ENCODE measurements at places on chromosomes 6 and 20.
A peak's percentile ranks its signal among the peaks of the same experiment; 100 is the strongest.

GRCh38 chr6:50116797-50117542, 67.2 kb upstream of the DEFB112 start:
- no peak for DNase-seq

DNA sequence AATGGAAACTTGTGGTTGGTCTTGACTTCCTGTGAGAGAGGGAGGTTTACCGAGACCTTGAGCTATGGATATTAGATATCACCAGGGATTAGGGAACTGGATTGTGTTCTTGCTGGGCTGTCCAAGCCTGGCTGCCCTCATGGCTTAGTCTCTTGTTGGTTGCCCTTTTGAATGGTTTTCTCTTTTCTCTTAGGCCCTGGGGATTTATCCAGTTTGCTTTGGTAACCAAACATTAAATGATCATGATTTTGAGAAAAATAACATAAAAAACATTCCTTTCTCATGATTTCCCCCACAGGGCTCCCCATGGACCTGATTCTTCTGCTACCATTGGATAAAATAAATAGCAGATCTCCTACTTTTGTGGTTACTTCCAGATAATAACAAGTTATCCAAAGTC, 306.4 kb upstream of the RNF217 start:
- DNase-seq = no peak

GRCh38 chr6:121932076-121932991, 467.1 kb upstream of the HSF2 start:
- DNase-seq = peak; percentile 4

- no peak for DNase-seq
These were observed 117.6 kb downstream of the SULF2 start for GRCh38 chr20:47667531-47668312.

DNA sequence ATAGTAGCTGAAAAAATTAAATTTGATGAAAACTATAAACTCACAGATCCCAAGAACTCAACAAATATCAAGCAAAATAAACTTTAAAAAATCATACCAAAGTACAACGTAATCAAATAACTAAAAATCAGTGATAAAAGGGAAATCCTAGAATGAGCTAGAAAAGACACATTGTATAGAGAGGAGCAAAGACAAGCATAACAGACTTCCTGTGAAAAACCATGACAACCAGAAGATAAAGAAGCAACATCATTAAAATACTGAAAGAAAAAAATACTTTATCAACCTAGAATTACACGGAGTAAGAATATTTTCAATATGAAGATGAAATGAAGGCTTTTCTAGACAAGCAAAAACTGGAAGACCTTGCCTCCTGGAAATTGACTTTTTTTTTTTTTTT, 9.8 kb downstream of the MUC22 start:
- DNase-seq = no peak

GRCh38 chr6:142378138-142378875, 76.5 kb downstream of the ADGRG6 start:
- DNase-seq = no peak

GRCh38 chr20:64191002-64191401, 26.8 kb downstream of the MYT1 start:
- DNase-seq = no peak

- DNase-seq = no peak
These were observed 3.3 kb downstream of the PI16 start for GRCh38 chr6:36957773-36958271.

DNA sequence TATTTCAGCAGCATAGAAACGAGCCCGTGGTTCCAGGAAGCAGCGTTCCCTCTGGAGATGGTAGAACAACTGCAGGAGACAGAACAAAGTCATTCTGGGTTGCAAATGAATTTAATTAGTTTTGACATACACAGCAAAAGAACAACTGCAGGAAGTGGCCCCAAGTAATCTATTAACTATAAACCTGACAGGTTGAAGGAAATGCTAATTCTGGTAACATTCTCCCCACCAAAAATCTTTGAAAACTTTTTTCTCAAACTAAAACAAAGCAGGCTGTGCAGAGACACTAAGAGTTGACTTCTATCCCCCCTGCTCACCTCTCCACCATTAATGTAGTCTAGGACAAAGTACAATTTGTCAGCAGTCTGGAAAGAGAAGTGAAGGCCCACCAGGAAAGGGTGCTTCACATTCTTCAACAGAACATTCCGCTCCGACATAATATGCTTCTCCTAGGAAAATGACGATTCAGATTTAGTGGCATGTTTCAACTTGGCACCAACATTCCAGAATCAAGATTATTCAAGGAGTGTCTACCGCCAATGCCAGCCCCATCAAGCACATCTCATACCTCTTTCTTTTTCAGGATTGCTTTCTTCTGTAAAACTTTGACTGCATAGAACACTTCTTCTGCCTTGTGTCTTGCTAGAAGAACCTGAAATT, 120.4 kb upstream of the SLC2A12 start:
- no peak for DNase-seq

- DNase-seq = no peak
These were observed 102.7 kb downstream of the PTPRK start for GRCh38 chr6:128417698-128418097.

- DNase-seq = no peak
These were observed 627.4 kb upstream of the CITED2 start for GRCh38 chr6:140001821-140002341.

GRCh38 chr20:635028-635892, 17.7 kb downstream of the SRXN1 start:
- no peak for DNase-seq

DNA sequence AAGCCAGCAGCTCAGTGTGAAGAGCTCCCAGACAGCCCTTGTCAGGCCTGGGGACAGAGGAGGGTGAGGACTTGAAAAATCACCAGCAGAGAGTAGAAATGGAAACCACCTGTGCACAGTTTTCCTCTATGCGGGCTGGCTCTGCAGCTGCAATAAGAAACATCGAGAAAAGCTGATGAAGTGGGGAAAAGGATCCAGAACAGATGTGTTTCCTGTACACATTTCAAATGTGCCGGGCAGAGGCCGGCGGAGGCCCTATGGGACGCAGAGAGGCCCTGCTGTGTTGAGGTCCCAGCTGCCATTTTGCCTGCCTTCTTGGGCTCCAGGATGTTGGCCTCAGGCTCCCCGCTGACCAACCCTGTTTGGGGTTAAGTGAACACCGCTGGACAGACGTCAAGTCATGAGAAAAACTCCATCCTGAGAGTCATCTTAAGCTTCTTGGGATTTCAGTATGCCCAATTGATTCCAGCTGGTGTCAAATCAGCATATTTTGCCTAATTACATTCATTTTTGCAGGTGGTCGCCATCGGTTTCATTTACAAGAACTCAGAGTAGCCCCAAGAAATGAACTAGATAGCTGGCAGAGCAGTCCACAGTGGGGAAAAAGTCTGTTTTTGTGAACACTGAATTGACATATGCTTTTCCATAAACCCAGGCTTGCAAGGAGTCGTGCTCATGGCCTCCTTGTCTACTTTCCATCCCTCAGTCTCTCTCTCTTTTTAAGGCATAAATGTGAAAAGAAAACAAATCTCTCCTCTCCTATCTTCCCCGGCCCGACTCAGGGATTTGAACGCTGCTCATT, 150.4 kb upstream of the PHACTR3 start:
- no peak for DNase-seq

GRCh38 chr6:166419286-166419685, 36.5 kb upstream of the MPC1 start:
- DNase-seq = no peak

- DNase-seq = no peak
These were observed 18.8 kb downstream of the TBPL1 start for GRCh38 chr6:133971861-133972260.

DNA sequence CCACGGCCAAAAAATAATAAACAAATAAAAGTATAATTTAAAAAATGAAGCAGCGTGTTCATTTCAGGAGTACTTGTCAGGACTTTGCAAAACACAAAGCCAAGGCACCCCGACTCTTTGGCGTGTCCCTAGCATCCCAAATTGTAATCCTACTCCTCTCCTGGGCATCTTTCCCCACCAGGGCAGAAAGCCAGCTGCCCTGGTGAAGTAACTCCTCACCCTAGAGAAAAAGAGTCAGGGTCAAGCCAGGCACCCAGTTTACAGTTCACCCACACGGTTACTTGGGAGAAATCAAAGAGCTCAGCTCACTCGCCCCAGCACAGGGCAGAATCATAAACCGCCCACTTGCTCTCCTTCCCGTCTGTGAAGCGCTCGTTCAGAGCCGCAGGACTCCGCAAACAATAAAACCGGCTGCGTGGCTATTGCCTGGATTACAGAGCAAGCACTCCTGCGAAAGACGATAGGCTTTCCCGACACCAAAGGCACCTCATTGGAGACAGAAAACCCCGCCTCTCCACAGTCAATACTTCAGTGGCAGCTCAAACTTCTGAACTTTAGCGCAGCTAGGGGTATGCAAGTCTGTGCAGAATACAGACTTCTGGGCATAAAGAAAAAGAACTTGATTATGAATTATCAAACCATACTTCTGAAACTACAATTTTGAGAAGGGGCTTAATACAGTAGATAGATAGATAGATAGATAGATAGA, 73.0 kb upstream of the NHSL1 start:
- DNase-seq = peak; percentile 22

GRCh38 chr6:33607126-33607783, 13.9 kb upstream of the ITPR3 start:
- no peak for DNase-seq

- no peak for DNase-seq
These were observed 30.6 kb downstream of the ADGRF4 start for GRCh38 chr6:47729019-47729418.

GRCh38 chr6:1598886-1599285, 10.8 kb upstream of the FOXC1 start:
- no peak for DNase-seq

GRCh38 chr6:75205776-75206575, at the start of gene COL12A1:
TSS of gene COL12A1 (minus strand) at chr6:75206053. CDS start at chr6:75202792, 3,261 bp downstream.
- no peak for DNase-seq

- no peak for DNase-seq
These were observed 281.2 kb upstream of the JARID2 start for GRCh38 chr6:14964556-14965270.

GRCh38 chr20:64146301-64146935, 17.8 kb upstream of the MYT1 start:
- DNase-seq = no peak

DNA sequence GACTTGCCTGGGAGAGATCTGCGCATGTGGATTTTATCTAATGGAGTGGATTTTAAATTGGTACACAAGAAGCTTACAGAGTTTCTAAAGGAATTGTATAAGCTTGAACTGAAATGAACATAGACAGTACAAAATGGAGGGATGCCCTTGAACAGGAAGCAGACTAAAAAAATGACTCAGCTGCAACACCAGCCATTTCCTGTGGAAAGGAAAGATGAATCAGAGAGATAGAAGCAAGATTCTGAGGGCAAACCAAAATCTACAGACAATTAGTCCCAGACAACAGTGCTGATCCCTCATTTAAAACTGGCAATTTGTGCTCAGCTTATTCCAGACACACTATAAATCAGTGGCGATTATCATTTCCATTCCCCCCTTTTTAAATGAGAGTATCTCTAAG, 114.6 kb upstream of the TCF21 start:
- no peak for DNase-seq

- DNase-seq = no peak
These were observed 8.6 kb upstream of the TMEM170B start for GRCh38 chr6:11528996-11529395.

DNA sequence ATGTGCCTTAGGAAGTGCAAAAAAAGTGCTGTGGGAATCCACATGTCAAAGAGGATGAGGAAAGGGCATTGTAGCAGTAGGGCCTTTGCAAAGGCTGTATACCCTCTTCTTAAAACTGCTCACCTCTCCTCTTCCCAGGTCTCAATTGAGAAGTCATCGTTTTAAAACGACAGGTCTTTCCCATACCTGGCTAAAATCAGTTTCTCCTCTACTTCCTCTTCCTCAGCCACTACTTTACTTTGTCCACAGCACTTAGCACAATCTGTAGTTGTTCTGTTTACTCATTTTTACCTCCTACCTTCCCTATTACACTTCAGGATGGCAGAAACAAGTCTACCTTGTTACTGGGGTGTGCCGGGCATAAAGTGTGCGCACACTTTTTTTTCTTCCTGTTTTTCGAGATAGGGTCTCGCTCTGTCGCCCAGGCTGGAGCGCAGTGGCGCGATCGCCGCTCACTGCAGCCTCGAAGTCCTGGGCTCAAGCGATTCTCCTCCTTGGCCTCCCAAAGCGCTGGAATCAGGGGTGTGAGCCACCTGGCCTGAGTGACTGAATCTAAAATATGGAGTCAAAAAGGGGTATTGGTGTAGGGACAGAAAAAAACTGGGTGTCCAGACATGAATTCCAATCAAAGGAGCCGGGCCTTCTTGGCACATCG, 9.8 kb upstream of the ELOVL5 start:
- no peak for DNase-seq

DNA sequence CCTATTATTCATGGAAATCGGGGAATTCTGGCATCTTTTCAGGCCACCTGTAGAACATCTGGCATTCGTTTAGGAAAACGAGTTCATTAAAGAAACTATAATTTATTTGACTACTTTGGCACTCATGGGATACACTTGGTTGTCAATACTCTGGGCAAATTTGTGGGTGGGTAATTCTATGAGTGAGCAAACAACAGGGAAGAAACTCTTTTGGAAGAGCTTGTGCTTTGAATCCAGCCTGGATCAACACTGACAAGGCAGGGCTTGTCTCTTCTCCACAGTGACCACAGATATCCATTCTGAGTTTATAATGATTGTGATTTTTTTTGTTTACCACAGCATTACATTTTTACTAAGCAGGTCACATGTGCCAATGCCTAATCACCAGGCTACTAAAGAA, 394.7 kb downstream of the THBS2 start:
- DNase-seq = no peak

DNA sequence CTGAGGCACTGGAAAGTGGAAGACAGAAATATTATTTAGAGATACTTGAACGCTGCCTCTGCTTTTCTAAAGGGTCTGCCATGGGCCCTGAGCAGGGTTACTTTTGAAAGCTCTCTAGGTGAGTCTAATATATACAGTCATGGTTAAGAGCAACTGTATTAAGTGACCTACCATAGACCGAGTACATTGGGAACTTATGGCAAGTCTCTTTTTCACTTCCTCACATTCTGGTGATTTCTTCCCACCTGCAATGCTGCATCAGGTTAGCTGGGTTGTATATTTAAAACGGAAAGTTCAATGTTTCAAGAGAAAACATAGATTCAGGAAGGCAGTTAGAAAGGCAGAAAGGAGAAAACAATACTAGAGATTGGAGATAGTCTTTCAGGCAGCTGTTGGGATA, 154.7 kb downstream of the PHF3 start:
- no peak for DNase-seq

GRCh38 chr6:134093007-134093573, 40.7 kb upstream of the SLC2A12 start:
- DNase-seq = no peak

GRCh38 chr6:154928325-154928922, 66.7 kb upstream of the TIAM2 start:
- peak; percentile 67 for DNase-seq

- no peak for DNase-seq
These were observed 92.5 kb upstream of the PDE10A start for GRCh38 chr6:165755583-165755982.

GRCh38 chr6:36289281-36289878, 19.5 kb downstream of the PNPLA1 start:
- DNase-seq = peak; percentile 49

- DNase-seq = no peak
These were observed 116.8 kb downstream of the PRND start for GRCh38 chr20:4838526-4838925.

- no peak for DNase-seq
These were observed 7.5 kb downstream of the FERMT1 start for GRCh38 chr20:6115221-6115895.

- no peak for DNase-seq
These were observed 10.0 kb upstream of the FAM210B start for GRCh38 chr20:56348746-56349145.

All from putamen (tissue), 1 donor.